Hepatic stellate cell (primary cell): ENCODE measurements at places on chromosomes 2 and 18.

- DNase-seq = no peak
Observed at GRCh38 chr2:172081221-172082022, 3.9 kb upstream of the DLX1 start.

DNA sequence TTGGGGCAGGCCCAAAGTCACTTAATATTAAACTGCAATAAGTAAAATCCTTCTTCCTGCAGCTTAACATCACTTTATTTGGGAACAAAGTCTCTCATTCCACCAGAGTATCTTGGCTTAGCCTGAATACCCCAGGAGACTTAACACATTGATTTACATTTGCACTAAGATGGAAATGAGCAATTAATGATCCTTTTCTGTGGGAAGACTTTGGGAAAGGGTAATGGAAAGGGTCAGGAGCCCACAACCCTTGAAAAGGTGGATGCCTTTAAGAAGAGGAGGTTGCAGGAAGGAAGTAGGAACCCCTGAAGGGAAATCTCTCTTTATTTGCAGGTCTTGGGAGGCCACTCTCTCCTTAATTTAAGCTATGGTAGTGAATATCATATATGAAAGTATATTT lies 28.0 kb upstream of the BARD1 start:
- DNase-seq = no peak

DNA sequence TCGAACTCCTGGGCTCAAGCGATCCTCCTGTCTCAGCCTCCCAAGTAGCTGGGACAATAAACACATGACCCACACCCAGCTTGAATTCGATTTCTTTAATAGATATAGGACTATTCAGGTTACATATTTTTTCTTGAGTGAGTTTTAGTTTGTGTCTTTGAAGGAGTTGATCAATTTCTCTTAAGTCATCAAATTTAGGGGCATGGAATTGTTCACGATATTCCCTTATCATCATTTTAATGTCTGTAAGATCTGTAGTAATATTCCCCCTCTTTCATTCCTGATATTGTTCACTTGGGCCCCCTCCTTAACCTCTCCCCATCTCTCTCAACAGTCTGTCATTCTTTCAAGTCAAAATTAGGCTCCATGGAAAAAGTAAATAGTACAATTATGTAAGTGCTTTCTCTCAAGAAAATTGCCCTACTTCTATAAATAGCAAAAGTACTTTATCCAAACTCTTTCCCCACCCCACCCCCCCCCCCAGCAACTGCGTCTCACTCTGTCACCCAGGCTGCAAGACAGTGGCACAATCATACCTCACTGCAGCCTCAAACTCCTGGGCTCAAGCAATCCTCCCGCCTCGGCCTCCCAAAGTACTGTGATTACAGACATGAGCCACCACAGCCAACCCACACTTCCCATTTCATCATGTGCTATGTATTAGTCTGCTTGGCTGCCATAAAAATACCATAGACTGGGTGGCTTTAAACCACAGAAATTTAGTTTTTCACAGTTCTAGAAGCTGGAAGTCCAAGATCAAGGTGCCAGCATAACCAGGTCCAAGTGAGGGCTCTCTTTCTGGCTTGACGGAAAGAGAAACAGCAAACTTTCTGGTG lies 20.1 kb downstream of the WDR33 start:
- no peak for DNase-seq

- DNase-seq = no peak
Observed at GRCh38 chr18:32553640-32554365, 83.1 kb upstream of the GAREM1 start.

DNA sequence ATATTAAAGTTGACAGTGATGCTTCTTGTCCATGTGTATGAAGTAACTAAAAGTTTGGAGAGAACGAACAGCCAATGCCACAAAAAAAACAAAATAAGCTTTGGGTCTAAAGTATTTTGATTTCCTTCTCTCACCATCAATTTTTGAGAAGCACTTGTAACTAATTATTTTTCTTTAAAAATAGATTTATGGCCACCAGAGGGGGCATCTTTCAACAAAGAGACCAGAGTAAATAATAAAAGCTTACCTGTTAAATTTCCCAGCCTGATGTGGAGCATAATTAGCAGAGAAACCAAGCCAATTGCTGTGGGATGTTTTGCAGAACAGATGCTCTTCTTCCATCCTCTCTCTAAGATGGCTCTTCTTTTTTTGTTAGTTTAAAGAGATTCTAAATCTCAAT lies 29.0 kb downstream of the LINC00305 start:
- no peak for DNase-seq

GRCh38 chr2:24861500-24861899 lies 58.5 kb downstream of the ADCY3 start:
- no peak for DNase-seq

DNA sequence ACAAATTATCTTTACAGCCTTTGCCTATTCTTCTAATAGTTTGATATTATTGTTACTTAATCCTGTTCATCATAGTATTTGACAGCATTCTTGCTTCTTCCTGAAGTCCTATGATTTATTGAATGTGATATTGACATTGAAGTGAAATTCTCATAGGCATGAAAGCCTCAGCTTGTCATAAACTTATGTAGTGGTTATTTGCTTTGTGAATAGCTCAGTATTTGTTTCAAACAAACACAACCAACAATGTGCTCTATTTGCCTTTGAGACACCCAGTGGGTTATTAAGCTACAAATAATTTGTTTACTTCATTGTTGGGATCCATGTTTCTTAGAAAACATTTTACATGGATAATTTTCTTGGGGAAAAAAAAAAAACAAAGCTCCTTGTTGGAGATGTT lies 57.2 kb downstream of the TTC39C start:
- no peak for DNase-seq

GRCh38 chr18:59605633-59606192 lies 91.5 kb downstream of the CCBE1 start:
- DNase-seq = peak; percentile 28

GRCh38 chr2:173027181-173028128 lies 48.2 kb upstream of the MAP3K20 start:
- peak; percentile 57 for DNase-seq

GRCh38 chr2:233311241-233311926 lies 3.8 kb downstream of the SAG start:
- no peak for DNase-seq

GRCh38 chr2:127664065-127664894 lies 11.1 kb downstream of the LIMS2 start:
- DNase-seq = no peak

- no peak for DNase-seq
Observed at GRCh38 chr2:127102521-127103242, 4.3 kb downstream of the BIN1 start.

GRCh38 chr2:23449413-23449812 lies 64.4 kb downstream of the KLHL29 start:
- no peak for DNase-seq

DNA sequence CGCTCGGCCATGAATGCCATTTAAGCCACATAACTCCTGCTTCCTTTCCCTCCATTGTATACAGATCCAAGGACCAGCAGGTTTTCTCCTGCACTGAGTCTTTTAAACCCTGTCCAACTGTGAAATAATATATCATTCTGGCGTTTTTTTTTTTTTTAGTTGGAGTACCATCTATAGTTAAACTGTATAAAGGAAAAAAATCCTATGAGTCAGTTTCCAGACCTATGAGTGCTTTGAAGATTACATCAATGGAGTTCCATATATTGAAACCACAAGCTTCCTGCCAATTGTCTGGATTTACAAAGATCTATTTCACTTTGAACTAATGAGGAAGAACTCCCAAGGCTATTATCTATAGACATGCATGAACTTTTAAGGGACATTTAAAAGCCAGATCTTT lies 2.4 kb upstream of the MALT1 start:
- no peak for DNase-seq

GRCh38 chr18:13566941-13567746 lies 159.2 kb downstream of the FAM210A start:
- DNase-seq = no peak

GRCh38 chr2:15116830-15117229 lies 444.3 kb downstream of the NBAS start:
- no peak for DNase-seq

DNA sequence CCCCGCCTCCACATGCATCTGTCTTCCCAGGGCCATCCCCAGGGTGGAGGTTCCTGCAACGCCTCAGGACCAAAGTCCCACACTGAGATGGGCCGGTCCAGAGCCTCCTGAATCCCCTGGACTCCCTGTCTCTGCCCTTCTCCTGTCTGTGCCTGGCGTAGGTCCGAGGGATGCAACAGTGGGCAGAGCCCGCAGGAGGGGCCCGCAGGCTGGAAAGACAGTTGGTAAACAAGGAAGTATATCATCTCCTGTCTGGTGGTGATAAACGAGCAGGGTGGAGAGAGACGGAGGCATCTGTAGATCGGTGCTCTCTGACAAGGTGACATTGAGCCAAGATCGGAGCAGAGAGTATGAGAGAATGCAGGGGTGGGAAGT lies 72.6 kb upstream of the RAB6C start:
- no peak for DNase-seq

GRCh38 chr18:75211953-75212750 lies 1.6 kb downstream of the TSHZ1 start:
- DNase-seq = peak; percentile 22

DNA sequence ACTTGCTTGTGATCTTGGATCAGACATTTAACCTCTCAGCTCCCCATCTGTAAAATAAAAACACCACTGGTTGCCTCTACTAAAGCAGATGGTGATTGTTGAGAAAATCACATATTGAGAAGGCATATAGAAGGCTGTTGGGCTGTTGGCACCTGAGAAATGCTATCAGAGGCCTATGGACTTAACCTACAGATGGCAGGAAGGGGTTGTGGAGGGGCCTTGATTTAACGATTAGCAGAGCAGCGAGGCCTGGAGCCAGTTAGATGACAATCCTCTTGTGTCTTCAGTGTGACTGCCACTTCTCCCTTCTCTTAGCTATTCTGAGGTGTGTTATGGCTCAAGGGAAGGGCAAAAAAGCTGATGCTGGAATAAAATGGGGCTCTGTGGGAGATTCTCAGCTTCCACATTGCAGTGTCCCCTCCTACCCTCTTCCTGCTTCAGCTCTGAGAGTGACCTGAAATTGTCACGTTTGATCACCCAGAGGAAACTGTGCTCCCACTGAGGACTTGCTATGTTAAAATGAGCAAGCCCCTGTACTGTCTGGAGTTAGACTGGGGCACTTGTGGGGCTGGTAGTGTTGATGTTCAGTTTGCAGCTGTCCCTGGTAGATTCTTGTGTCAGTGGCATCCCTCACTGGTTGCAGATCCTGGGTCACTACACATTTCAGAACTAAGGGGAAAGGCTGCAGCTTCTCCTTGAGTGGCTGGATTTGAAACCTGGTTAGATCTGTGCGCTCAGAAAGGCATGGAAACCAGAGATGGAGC lies 31.5 kb downstream of the CXCR4 start:
- DNase-seq = no peak

DNA sequence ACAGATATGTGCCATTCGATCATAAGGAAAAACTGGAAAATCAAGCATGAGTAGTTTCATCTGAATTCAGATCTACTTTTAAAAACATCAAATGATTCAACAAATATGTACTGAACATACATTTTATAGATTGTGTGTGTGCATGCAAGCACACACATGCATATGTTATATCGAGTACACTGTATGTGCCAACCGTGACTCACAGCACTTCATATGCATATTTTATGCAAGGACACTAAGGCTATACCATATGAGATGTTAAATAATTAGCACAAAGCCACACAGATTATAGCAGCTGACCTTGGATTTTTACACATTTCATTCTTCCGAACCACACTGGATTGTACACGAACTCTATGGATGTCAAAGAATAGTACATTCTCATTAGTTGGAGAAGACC lies 161.2 kb downstream of the DNAH7 start:
- DNase-seq = no peak

DNA sequence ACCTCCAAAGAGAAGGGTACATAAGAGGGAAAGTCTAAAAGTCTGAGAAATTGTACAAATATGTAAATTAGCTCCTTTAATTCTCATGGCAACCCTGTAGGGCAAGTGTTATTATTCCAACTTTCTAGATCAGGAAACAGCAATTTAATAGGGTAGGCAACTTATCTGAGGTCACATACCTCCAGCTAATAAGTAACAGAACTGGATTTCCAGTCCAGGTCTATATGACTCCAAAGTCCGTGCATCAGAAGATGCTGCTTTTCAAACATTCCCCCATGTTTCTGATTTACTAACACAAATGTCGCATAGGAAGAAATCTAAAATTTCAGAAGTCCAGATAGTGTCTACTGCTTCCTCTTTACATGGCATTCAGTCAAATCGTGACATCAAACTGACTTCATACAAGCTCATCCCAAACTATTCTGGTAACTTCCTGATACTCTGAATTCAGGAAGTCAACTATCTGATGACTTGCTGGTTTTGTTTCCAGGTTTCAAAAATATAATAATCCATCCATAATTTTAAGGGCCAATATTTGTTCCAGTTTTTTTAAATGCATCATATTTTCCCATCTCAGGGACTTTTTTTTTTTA lies 419.3 kb upstream of the ACVR2A start:
- DNase-seq = no peak

GRCh38 chr2:238669046-238669445 lies 178.8 kb upstream of the TWIST2 start:
- no peak for DNase-seq

- DNase-seq = no peak
Observed at GRCh38 chr18:49360582-49360981, 99.9 kb downstream of the DYM start.

- DNase-seq = no peak
Observed at GRCh38 chr2:236162882-236163470, 5.2 kb downstream of the GBX2 start.

- peak; percentile 32 for DNase-seq
Observed at GRCh38 chr2:110157153-110157793, 41.7 kb upstream of the MALL start.

DNA sequence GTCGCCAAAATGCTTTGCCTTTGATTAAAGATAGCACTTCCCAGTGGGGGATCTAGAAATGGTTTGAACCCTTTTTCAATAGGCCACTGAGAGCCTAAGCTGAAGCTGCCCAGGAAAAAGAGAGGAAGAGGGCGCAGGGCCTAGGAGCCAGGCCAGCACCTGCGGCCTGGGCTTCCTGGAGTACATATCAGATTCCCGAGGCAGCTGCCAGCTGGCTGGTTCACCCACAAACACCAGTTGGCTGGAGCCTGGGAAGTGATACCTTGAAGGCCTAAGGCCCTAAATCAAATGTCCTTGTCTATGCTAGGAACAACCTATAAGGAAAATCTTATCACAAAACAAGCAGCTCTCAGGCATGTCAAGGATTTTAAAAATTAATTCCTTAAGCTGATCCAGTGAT lies 37.1 kb downstream of the ANKRD44 start:
- DNase-seq = no peak

GRCh38 chr2:66173645-66174044 lies 261.3 kb upstream of the MEIS1 start:
- DNase-seq = no peak

DNA sequence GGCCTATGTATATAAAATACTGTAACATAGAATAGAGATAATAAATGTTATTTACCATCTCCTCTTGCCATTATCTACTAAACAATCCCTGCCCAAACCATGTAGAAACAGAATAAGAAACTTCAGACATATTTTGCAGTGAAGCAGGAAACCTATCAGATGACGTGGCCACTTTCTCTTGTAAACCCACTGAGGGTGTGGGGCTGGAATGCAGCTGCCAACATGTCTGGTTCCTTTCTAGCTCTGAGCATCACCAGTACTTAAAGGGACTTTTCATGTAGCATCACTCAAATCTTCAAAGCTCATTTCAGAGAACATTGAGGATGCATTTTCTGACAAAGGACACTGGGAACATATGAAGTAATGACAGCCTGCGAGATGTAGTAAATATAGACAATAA lies 251.8 kb downstream of the LPIN1 start:
- DNase-seq = peak; percentile 17

- no peak for DNase-seq
Observed at GRCh38 chr2:149057401-149057800, 18.9 kb downstream of the LYPD6B start.
